ENCODE measurements at places on chromosomes 11 and 22. TPM values are rescaled to one million over a fixed set of nuclear protein-coding genes. Genes with fewer than 3 reads are reported as not detected.

SHANK3 gene
- polyA plus RNA-seq, result not detected

DNA sequence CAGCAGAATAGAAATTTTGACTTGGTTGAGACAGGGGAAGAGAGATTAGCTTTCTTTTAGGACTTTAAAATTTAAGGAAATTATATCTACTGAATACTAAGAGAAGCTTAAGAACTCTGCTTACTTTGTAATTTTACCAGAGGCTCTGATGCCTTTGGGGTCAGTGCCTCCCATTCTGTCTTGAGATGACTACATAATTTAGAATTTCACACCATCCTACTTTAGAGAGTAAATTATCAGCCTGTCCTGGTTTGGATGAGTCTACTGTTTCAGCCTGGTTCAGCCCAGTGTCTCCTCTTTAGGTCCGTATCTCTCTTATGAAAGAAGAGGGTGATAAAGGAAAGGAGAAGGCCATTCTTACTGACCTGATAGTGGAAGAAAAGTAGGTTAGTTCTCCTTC is 9.8 kb downstream of the NUCB2 start:
- H3K36me3 ChIP-seq, result no peaks in the 10 kb centered on the region
- no peak for DNase-seq
- peak overlapping the region; percentile 3 for H3K4me3 ChIP-seq
- H3K27me3 ChIP-seq, result no peaks in the 10 kb centered on the region
- H3K4me1 ChIP-seq, result peaks cover 45% of the 10 kb centered on the region
- no peak overlapping the region for H3K27ac ChIP-seq

DNA sequence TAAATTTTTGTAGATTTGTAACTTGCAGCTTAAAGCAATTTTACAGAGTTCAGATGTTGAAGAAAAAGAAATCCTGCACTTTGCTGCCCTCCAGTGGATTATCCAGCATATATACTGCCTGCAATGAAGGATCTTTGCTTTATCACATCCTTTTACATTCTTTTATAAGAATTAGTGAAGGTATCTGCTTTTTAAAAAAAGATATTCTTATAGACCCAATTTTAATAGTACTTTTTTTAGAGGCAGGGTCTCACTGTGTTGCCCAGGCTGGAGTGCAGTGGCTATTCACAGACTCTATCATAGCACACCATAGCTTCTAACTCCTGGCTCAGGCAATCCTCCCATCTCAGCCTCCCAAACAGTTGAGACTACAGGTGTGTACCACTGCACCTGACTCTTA is 60.7 kb downstream of the TTC17 start:
- no peak overlapping the region for H3K4me3 ChIP-seq
- no peak for DNase-seq
- no peaks in the 10 kb centered on the region for H3K27me3 ChIP-seq
- peaks cover 12% of the 10 kb centered on the region for H3K36me3 ChIP-seq
- no peaks in the 10 kb centered on the region for H3K4me1 ChIP-seq

GRCh38 chr11:66684635-66685034 is 6.9 kb upstream of the RBM4B start:
- H3K27ac ChIP-seq, result no peak overlapping the region
- H3K27me3 ChIP-seq, result no peaks in the 10 kb centered on the region
- no peaks in the 10 kb centered on the region for H3K36me3 ChIP-seq
- H3K4me3 ChIP-seq, result no peak overlapping the region

- H3K27ac ChIP-seq, result no peak overlapping the region
- H3K27me3 ChIP-seq, result no peaks in the 10 kb centered on the region
- no peaks in the 10 kb centered on the region for H3K4me1 ChIP-seq
- DNase-seq, result no peak
Observed at GRCh38 chr11:100949443-100949842, 180.2 kb downstream of the PGR start.

GRCh38 chr22:31250740-31251600 is 38.9 kb downstream of the LIMK2 start:
- no peaks in the 10 kb centered on the region for H3K27me3 ChIP-seq
- H3K4me3 ChIP-seq, result no peak overlapping the region
- H3K36me3 ChIP-seq, result no peaks in the 10 kb centered on the region
- H3K4me1 ChIP-seq, result peaks cover 14% of the 10 kb centered on the region

OTOG gene
- not detected for polyA plus RNA-seq

DNA sequence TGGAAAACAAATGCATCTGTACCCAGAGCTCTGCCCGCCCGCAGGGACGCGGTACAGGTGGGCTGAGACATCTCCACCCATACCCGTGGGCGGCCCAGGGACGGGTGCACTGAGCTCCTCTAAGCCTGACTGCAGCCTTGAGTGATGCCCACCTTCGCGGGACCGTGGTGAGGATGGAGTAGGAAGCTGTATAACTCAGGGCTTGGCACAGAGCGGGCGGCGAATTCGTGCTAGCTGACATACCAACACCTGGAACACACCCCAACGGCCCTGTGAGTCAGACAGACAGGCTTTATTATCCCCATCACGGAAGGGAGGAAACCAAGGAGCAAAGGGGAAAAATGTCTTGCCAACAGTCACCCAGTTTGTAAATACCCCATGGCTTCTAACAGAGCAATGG is 61.9 kb downstream of the SMCO4 start:
- no peak overlapping the region for H3K4me3 ChIP-seq
- H3K27ac ChIP-seq, result no peak overlapping the region
- no peaks in the 10 kb centered on the region for H3K4me1 ChIP-seq
- H3K27me3 ChIP-seq, result no peaks in the 10 kb centered on the region
- DNase-seq, result no peak
- H3K36me3 ChIP-seq, result no peaks in the 10 kb centered on the region

NCR3LG1 gene
- polyA plus RNA-seq, result 0.03 TPM

GRCh38 chr11:110491577-110492320 is 62.0 kb downstream of the FDX1 start:
- DNase-seq, result no peak
- no peaks in the 10 kb centered on the region for H3K4me1 ChIP-seq
- no peaks in the 10 kb centered on the region for H3K27me3 ChIP-seq

SCGB1D4 gene
- not detected for polyA plus RNA-seq

UBASH3B gene
- polyA plus RNA-seq, result 12.0 TPM

GRCh38 chr11:133386852-133387251 is 145.4 kb downstream of the OPCML start:
- no peaks in the 10 kb centered on the region for H3K36me3 ChIP-seq
- no peaks in the 10 kb centered on the region for H3K27me3 ChIP-seq
- no peak overlapping the region for H3K4me3 ChIP-seq
- no peak for DNase-seq
- H3K4me1 ChIP-seq, result no peaks in the 10 kb centered on the region
- no peak overlapping the region for H3K27ac ChIP-seq

TOM1 gene
- 34.5 TPM for polyA plus RNA-seq

DNA sequence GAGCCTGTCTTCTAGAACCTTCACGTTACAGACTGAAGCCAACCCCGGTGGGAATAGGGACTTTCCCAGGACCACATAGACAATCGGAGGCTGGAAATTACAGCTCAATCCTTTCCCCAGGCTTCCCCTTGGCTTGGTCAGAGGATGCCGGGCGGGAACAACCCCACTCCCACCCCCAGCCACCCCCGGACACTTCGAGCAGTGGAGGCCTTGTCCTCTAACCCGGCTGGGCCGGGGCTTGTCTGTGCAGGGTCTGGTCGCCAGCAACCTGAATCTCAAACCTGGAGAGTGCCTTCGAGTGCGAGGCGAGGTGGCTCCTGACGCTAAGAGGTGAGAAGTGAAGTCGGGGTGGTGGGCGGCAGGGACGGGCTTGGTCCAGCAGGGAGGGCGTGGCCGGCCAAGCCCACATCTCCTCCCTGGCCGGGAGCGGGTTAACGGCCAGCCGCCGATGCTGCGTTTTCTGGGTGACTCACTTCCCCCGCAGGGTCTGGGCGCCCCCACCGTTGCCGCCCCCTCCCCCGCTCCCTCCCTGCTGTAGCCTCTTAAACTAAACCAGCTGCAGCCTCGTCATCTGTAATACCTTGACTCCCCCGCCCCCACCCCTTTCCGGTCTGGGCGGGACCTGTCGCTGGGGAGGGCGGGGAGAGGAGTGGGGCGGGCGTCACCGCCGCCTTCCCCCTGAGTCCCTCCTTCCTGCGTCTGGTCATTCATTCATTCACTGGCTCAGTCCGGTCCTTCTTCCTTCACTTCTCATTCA is 1.5 kb downstream of the LGALS1 start:
- DNase-seq, result peak; percentile 91
- peak overlapping the region; percentile 68 for H3K4me3 ChIP-seq

RDX gene
- polyA plus RNA-seq, result 17.2 TPM

DNA sequence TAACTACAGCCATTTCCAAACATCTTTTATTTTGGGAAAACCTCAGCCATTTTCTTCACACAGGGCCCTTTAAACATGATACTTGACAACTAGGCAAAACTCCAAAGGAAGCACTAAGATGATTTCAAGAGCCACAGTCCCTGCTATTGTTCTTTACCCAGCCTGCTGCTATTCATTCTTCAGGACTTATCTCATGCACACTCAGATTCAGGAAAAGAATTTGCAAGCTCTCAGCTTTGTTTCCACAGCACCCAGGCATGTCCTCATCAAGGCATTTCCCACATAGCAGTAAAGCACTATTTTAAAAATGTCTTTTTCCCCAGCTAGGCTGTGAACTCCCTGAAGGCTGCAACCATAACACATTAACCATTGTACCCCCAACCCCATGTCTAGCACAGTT is 609.3 kb upstream of the CCDC90B start:
- H3K27ac ChIP-seq, result no peak overlapping the region
- no peak for DNase-seq
- H3K4me3 ChIP-seq, result no peak overlapping the region
- H3K4me1 ChIP-seq, result no peaks in the 10 kb centered on the region
- H3K36me3 ChIP-seq, result no peaks in the 10 kb centered on the region

GRCh38 chr11:6413791-6414201 is 5.1 kb downstream of the APBB1 start:
- H3K27ac ChIP-seq, result no peak overlapping the region
- peak overlapping the region; percentile 43 for H3K4me3 ChIP-seq
- DNase-seq, result peak; percentile 64

- no peaks in the 10 kb centered on the region for H3K27me3 ChIP-seq
- no peak overlapping the region for H3K27ac ChIP-seq
- DNase-seq, result no peak
- H3K4me1 ChIP-seq, result no peaks in the 10 kb centered on the region
Observed at GRCh38 chr11:92482492-92483060, 258.0 kb downstream of the FAT3 start.
